ENCODE measurements at places on chromosomes 5 and 9. TPM values are rescaled to one million over a fixed set of nuclear protein-coding genes. Genes with fewer than 3 reads are reported as not detected.

GRCh38 chr9:114968671-114969070 is 38.3 kb upstream of the TNFSF8 start:
- no peak for DNase-seq

GRCh38 chr5:16784843-16785791 is 151.0 kb downstream of the MYO10 start:
- no peak for DNase-seq

- no peak for DNase-seq
Observed at GRCh38 chr9:115781070-115781736, 372.4 kb upstream of the PAPPA start.

- peak; percentile 77 for DNase-seq
Observed at GRCh38 chr5:135466178-135467050, 14.3 kb upstream of the TIFAB start.

IRX1 gene
- total RNA-seq = 71.5 TPM

GRCh38 chr9:93030642-93031628 is 27.6 kb upstream of the SUSD3 start:
- no peak for DNase-seq

PCDHGB2 gene
- total RNA-seq = 0.86 TPM

GRCh38 chr9:99226054-99226453 is 4.0 kb downstream of the SEC61B start:
- no peak for DNase-seq

OR13J1 gene
- not detected for total RNA-seq

SPATA31E1 gene
- 0.09 TPM for total RNA-seq

UGT3A1 gene
- not detected for total RNA-seq

- no peak for DNase-seq
Observed at GRCh38 chr5:127854520-127854919, 151.3 kb downstream of the CCDC192 start.

DNA sequence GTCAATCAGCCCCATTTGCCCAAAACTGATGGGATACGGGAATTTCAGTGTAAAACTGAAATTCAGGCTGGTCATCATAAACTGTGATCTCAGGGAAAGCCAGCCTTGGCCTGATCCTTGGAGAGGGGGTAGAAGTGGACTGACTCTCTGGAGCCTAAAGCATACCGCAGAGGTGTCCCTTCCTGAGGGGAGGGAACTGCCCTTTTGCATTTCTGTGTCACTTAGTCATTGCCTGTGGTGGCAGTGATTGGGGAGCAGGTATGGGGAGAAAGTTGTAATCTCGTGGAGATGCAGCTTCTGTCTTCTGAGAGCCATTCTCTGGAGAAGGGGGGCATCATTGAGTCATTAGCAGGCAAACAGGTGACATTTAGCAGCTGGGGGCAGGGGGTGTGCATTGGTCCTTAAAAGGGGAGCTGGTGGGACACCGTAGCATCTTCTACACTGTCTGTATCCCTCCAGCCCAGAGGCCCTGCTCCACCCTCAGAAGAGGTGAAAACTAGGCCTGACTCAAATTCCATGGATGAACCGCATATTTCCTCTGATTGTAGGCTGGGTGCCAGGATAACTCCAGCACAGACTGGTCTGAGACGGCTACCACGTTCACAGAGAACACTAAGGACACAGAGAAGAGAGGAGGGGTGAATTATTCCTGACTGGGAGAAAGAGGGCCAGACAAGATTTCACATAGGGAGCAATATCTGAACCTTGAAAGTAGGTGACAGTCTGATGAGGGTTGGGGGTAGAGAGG is 143.3 kb downstream of the SEC61B start:
- DNase-seq = no peak

SHOC1 gene
- total RNA-seq = not detected

SOHLH1 gene
- not detected for total RNA-seq

DNA sequence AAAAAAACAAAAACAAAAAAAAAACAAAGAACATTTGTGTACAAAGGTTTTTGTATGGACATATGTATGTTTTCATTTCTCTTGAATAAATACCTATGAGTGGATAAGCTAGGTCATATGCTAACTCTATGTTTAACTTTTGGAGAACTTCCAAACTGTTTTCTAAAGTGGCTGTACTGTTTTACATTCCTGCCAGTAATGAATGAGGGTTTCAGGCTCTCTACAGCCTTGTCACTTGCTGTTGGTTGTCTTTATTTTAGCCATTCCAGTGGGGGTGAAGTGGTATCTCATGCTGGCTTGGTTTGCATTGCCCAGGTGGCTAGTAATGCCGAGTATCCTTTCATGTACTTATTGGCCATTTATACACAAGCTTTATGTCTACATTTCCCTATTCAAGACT is 9.1 kb upstream of the TRIO start:
- DNase-seq = no peak

SLC6A7 gene
- not detected for total RNA-seq

NR4A3 gene
- total RNA-seq = 15.4 TPM

PPP3R2 gene
- total RNA-seq = 0.34 TPM

ARAP3 gene
- total RNA-seq = 53.8 TPM

IL7R gene
- 0.25 TPM for total RNA-seq

ZNF366 gene
- not detected for total RNA-seq

DNA sequence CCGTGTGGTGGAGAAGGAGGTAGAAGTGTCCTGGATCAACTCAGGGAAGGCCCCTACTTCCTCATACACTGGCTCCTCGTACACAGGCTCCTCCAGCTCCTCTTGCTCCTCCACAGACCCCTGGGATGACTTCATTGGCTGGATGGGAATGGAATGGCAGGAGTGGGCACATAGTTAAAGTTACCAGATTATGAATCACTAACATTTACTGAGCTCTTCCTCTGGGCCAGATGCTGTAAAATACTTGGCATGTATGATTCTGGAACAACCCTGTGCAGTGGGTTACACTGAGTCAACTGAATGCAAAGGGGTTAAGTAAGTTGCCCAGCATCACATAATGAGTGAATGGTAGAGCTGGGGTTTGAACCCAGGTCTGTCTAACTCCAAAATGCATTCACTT is 3.1 kb upstream of the FCHSD1 start:
- DNase-seq = no peak

DNA sequence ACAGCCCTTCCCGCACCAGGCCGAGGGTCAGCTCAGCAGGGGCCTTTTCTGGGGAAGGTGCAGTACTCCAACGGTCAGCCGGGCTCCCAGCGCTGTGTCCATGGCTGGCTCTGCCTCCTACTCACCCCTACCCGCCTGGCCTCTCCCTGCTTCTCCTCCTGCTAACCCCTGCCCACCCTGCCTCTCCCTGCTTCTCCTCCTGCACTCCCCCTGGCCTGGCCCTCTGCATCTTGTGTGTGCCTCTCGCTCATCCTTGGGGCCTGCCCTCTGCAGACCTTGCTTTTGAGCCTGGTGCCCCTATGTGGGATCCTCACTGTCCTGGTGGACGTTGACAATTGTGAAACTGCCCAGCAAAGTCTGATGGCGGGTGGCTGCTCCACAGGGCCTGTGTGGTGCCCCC is 274.6 kb upstream of the IRX2 start:
- DNase-seq = no peak

DNA sequence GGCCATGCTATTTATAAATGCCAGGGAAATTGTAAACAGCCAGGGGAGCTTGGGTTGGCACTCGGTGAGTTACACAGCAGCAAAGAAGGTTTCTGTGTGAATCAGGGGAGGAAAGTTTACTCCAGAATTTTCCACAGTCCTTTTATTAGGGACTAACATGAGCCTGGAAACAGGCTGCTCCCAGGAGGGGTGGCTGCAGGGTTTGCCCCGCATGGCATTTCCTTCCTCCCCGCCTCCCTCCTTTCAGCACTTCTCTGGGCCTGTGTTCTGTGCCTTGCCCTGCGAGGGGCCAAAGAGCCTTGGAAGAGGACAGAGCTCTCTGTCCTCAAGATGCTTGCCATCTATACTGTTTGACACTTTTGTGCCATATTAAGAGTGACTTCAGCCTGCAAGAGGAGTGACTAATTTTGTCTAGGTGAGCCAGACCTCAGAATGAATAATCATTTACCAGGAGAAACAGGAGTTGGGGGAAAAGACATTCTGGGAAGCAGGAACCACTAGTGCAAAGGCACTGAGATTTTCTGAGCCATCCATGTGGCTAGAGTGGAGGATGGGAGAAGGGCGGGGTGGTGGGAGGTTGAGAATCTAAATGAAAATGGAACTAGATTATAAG is 1.8 kb downstream of the GSN start:
- no peak for DNase-seq

ANKRD34B gene
- not detected for total RNA-seq

REEP2 gene
- 14.2 TPM for total RNA-seq

Data from mesothelial cell of epicardium (in vitro differentiated cells).